ENCODE measurements at places on chromosomes 3 and 15.

- DNase-seq, result peak; percentile 93
Measured at GRCh38 chr3:58059349-58060321, 51.4 kb downstream of the FLNB start.

DNA sequence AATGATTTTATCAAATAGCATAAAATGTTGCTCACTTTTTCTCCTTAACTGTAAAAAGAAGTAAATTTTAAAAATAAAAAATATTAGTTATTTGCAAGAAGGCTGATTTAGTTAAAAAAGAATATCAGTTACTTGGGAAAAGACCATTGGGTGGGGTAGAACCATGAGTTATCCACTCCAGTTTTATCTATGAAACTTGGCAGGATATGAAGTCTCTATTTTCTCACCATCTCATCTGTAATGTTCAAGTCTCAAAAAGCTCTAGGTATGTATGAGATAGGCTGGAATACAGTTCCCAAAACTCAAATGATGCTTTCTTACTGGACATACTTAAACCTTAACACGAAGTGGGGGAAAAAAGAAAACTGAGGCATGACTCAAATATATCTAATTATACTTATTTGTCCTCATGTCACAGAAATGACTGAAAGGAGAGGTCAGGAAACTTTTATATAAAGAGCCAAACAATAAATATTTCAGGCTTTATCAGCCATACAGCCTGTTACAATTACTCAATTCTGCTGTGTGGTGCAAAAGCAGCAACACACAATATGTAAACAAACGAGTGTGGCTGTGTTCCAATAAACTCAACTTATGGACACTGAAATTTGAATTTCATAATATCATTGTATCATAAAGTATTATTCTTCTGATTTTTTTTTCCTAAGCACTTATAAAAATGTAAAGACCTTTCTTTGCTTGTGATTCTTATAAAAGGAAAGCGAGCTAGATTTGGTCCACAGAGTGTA lies 131.8 kb downstream of the TBL1XR1 start:
- DNase-seq, result no peak

DNA sequence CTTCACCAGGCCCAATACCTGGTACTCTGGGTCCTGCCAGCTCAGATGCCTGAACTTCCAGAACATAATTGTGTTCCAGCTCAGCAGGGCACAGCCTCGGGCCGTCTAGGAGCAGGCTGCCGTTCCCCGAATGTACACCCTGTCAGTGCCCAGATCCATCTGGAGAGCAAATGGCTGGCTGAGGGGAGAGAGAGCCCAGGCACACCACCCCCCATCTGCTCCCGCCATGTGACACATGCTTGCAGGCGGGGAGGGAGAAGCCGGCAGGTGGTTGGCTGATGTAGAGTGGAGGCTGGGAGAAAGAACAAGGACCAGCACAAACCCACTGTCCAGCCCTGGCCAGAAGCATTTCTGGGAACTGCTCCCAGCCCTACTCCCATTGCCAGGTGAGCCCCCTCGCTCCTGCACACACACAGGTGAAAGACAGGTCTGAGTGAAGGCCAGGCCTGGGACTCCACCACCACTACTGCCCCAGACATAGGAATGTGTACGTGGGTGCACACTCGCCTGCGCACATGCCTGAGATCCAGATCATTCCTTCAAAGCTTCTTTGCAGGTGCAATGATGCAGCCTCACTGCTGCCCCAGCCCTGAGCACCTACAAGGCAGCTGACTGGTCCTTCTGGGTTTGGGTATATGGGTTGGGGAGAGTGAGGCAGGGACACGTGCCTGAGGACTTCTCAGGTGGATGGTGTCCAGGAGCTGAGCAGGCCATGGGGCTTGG lies 53.5 kb downstream of the SEMA5B start:
- DNase-seq, result peak; percentile 85

GRCh38 chr3:172675441-172676193 lies 35.2 kb downstream of the NCEH1 start:
- DNase-seq, result peak; percentile 74

GRCh38 chr15:77518458-77518857 lies 97.8 kb downstream of the HMG20A start:
- no peak for DNase-seq

DNA sequence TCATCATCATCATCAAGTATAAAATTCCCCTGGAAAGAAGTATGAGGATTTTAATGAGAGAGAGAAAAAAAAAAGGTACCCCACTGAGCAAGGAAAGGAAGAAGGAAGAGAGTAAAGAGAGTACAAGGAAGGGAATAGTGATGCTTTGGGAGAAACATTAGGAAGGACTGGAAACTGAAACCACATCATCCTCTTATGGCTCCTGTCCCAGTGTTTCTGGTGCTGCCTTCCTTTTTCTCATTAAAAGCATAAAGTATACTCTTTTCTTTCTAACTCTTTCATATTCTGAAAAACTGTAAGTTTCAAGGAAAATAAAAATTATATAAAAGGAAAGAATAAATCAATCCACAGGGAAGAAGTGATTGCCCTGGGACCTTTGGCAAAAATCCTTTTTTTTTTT lies 616.4 kb upstream of the CBLB start:
- DNase-seq, result peak; percentile 4

DNA sequence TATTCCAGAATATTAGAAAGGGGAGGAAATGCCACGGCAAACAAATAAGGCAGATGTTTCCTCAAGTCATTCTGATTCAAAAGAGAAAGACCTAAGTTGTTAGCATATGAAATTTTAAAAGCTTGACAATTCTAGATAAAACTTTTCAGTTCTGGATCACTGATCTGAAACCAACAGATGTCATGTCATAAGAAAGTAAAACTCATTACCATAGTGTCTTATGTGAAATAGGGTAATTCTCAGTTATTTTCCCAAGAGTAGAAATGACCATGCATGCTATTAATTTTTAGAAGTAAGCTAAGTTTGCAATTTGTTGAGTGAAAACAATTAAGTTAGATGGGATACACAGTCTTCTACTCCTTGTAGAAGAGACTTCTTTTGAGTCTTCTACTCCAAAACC lies 630.3 kb downstream of the NAALADL2 start:
- DNase-seq, result no peak

DNA sequence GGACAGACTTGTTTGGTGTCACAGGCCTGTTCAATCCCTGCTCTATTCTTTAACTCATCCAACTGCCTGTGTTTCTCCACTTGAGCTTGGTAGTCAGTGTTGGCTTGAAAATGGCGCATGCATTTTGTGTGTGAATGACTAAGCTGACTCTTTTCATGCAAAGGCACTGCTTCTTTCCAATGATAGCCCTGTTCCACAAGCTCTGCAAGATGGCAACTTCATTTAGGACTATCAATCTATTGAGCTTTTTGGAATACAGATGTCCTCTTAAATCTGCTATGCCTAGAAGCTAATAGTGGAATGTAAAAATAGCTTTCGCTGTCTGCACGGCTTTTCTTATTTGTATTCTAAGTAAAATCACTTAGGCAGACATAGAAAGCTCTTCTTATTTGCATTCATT lies 33.6 kb upstream of the SYNPR start:
- DNase-seq, result no peak

DNA sequence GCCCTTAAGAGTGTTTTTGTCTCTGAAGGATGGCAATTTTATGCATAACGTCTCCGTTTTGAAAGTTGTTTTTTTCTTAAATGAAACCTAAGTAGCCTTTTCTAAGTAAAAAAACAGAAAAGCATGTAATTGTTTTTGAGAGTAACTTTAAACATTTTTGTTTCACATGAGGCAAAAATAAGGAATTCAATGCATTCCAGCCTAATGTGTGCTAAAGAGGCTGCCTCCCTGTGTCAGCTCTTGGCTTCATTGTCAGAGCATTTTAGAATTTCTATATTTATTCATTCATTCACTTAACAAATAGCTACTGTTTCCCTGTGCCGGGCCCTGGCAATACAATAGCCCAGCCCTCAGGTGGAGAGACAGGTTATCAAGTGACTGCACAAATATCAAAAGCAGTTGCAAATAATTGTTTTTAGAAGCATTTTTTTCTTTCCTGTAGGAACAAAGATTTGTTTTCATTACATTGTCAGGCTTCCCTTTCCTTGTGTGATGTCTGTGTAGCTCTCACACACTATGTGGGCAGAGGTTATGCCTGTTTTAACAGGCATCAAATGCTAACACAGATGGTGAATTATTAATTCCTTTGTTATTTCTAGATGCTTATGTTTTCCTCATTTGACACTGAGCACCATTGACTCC lies 81.9 kb downstream of the CCK start:
- no peak for DNase-seq

DNA sequence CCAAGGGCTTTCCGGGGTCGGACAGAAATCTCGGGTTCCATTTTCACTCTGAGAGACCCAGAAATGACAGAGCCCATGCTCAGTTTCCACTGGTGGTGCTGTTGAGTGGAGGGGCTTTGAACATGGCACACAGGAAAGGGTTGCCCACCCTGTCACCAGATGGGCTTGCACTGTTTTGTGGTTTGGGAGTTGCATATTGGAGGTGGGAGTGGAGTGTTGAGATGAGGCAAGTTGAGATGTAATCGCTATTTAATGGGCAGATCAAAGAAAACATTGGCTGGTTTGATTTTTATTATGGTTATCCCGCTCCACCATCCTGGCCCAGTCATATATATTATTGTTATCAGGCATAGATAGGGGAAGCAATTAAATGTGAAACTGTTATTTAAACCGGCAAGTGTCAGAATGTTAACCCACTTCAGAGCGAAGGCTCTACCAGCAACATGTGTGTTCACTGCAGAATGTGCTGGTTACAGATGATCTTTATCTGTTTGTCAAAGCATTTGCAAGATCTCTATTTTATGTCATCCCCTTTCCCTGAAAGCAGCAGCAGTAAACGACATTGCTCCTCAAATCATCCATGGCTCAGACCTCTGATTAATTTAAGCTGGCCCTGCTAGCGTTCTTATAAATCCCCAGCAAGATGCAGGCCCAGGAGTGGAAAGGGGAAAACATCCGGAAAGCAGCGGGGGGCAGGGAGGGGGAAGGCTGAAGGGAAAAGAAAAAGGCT lies 58.3 kb upstream of the TSEN2 start:
- DNase-seq, result no peak

- DNase-seq, result no peak
Measured at GRCh38 chr3:17078926-17079465, 194.2 kb downstream of the PLCL2 start.

DNA sequence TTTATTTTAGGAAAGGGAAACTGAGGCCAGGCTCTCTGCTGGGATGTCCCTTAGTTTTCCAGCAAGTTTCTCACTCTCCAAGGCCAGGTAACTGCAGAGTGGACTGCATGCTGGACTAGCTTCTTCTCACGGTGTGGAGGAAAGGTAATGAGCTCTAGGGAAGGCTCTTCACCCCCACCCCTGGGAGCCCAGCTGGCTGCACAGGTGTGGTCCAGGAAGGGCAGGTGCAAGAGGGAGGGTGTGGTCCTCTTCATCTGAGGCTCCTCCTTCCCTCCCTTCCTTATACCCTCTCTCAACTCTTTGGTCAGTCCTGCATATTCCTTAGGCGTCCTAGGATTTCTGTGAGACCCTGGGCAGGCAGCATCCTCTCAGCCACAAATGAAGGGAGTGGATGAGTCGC lies 33.9 kb downstream of the RNU5B-1 start:
- no peak for DNase-seq

- DNase-seq, result peak; percentile 87
Measured at GRCh38 chr3:177459401-177459800, 262.1 kb upstream of the TBL1XR1 start.

DNA sequence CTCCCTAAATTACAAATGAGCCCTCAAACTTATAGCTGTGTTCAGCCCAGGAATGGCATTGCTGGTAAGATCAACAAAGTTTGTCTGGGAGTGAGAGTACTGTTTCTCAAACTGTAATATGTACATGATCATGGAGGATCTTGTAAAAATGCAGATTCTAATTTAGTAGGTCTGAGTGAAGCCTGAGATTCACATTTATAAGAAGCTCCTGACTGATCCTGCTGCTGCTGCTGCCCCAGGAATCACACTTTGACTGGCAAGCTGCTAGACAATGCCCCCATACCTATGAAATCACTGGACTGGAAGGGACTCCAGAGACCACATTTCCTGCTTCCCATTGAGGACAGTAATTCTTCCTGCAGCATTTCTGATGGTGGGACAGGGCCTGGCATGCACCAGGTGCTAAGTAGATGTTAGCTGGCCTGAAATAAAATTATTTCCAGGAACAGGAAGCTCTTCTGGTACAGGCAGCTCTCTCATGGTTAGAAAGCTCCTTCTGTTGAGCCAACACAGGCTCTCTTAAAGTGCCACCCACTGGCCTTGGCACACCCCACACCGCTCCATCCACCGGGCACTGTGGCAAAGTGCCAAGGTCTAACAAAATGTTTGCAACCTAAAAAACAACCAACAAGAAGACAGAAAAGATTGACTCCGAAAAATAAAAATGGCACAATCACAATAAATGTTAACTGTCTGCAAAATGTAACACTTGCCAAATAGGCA lies 36.7 kb upstream of the ZNF710 start:
- DNase-seq, result no peak

GRCh38 chr3:107598926-107599771 lies 76.4 kb downstream of the BBX start:
- DNase-seq, result peak; percentile 55

- no peak for DNase-seq
Measured at GRCh38 chr3:104214937-104215336, 1151.8 kb upstream of the ALCAM start.

- peak; percentile 72 for DNase-seq
Measured at GRCh38 chr3:99875929-99876841, 58.5 kb downstream of the CMSS1 start.

- DNase-seq, result no peak
Measured at GRCh38 chr15:66496951-66497501, 536 bp downstream of the SNAPC5 start.

GRCh38 chr15:88701561-88702095 lies 62.8 kb downstream of the ISG20 start:
- no peak for DNase-seq

DNA sequence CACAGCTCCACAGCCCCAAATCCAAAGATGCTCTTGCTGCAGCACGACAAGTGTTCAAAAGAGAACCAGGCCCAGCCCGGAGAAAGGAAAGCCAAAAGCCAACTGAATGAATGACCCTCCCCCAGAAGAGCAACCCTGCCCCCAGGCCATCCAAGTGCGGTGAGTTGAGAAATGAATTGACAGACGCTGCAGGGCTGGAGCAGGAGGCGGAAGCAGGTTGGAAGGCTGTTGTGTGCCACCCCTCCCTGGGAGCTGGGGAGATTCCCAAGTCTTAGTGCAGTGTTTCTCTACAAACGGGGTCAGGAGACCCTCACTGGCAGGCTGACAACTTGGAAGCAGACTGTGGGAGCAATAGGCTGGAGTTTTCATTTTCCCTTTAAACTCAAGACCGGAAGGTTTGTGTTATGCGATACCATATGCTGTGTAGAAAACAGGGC lies 3.5 kb upstream of the SPTBN5 start:
- DNase-seq, result no peak
